ENCODE measurements at places on chromosomes 2 and 18. TPM values are rescaled to one million over a fixed set of nuclear protein-coding genes. Genes with fewer than 3 reads are reported as not detected.
A peak's percentile ranks its signal among the peaks of the same experiment; 100 is the strongest.

Gene LAMA3
- 0.07 TPM for total RNA-seq

GRCh38 chr2:192500550-192501200 lies 305.9 kb upstream of the TMEFF2 start:
- no peaks in the 10 kb centered on the region for H3K36me3 ChIP-seq
- H3K4me3 ChIP-seq, result no peak overlapping the region
- no peaks in the 10 kb centered on the region for H3K27me3 ChIP-seq
- peaks cover 6% of the 10 kb centered on the region for H3K4me1 ChIP-seq

DNA sequence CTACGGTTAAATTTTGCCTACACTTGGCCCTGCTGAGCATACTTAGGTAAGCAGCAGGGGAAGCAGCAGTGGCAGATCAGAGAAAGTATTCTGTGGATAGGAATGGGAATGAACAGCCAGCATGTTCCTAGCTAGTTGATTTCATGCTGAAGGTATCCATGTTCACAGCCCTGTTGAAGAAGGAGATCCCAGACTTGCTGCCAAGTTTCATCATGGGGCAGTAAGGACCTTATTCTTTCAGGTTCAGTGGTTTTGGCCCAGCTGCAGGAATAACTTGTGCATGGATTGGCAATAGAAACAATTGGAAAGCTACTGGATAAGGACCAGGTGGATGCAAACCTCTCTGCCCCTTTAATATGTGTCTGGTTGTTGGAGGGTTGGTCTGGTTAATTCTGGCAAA lies 98.2 kb upstream of the TMEM178A start:
- H3K27ac ChIP-seq, result no peak overlapping the region
- no peak for DNase-seq
- H3K27me3 ChIP-seq, result no peaks in the 10 kb centered on the region
- H3K4me1 ChIP-seq, result no peaks in the 10 kb centered on the region
- peaks cover 3% of the 10 kb centered on the region for H3K36me3 ChIP-seq
- H3K4me3 ChIP-seq, result no peak overlapping the region

- H3K27me3 ChIP-seq, result no peaks in the 10 kb centered on the region
- DNase-seq, result no peak
- H3K27ac ChIP-seq, result no peak overlapping the region
- peaks cover 36% of the 10 kb centered on the region for H3K36me3 ChIP-seq
- peaks cover 45% of the 10 kb centered on the region for H3K4me1 ChIP-seq
These were observed 35.5 kb downstream of the ACVR1 start for GRCh38 chr2:157840568-157841156.

DNA sequence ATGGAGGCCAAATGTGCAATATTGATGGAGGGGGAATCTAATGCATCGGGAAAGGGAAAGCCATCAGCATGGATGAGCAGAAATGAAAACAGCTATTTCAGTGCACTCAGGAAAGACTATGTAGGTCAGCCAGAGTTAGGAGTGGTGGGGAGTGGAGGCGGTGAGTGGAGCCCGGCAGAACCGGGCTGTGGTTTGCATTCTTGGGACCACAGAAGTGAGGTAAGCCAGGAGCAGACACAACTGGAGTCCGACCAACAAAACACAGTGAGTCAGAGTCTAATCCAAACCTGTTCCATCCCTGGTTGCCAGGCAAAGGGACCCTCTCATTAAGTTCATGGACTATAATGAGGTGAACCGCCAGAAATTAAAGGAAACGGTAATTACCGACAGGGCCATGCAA lies 61.1 kb upstream of the RAB12 start:
- H3K27me3 ChIP-seq, result peaks cover 7% of the 10 kb centered on the region
- H3K4me3 ChIP-seq, result no peak overlapping the region
- H3K4me1 ChIP-seq, result no peaks in the 10 kb centered on the region

DNA sequence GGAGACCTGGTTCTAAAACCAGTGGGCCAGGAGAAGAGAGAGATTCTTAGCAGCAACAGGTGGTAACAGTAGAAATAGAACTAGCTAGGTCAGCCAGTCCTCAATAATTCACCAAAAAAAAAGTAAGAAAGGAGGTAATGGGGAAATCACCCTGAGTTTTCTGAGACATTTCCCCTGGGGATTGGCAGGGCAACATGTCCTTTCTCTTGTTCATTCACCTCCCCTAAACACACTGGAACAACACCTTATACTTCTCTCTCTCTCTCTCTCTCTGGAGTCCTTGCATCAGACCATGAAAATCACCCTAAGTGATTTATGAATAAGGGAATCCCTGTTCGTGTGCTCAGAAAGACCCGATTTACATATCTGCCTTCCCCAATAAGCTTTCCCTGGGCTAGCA lies 64.8 kb downstream of the COX7A2L start:
- H3K4me1 ChIP-seq, result peaks cover 54% of the 10 kb centered on the region
- H3K36me3 ChIP-seq, result peaks cover 61% of the 10 kb centered on the region
- no peak for DNase-seq
- peak overlapping the region; percentile 52 for H3K27ac ChIP-seq
- H3K4me3 ChIP-seq, result no peak overlapping the region

Gene HRH4
- total RNA-seq, result 0.26 TPM

Gene CCDC148
- total RNA-seq, result 0.23 TPM

Gene DSG2
- 1.1 TPM for total RNA-seq

- peaks cover 5% of the 10 kb centered on the region for H3K27me3 ChIP-seq
- H3K27ac ChIP-seq, result no peak overlapping the region
- no peak for DNase-seq
- no peaks in the 10 kb centered on the region for H3K4me1 ChIP-seq
- no peaks in the 10 kb centered on the region for H3K36me3 ChIP-seq
These were observed 286.5 kb upstream of the SLC14A2 start for GRCh38 chr18:45328811-45329210.

DNA sequence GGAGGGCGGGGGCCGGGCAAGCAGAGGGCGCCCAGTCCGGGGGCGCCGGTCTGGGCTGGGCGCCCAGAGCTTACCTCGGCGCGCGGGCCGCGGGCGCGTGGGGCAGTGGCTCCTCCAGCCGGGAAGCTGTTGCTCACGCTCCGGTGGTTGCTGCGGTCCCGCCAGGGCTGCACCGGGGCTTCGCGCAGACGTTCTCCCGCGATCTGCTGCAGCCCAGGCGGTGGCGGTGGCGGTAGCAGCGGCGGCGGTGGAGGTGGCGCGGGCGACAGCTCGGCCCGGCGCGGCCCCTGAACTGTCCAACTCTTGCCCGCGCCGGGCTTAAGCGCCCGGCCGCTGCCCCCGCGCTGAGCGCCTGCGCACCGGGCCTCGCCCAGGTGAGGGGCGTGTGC lies 391 bp downstream of the ZNF385B start:
- no peak overlapping the region for H3K27ac ChIP-seq
- H3K4me1 ChIP-seq, result peaks cover 10% of the 10 kb centered on the region
- peak; percentile 27 for DNase-seq
- H3K27me3 ChIP-seq, result peaks cover 56% of the 10 kb centered on the region
- H3K4me3 ChIP-seq, result no peak overlapping the region

- DNase-seq, result no peak
- no peaks in the 10 kb centered on the region for H3K36me3 ChIP-seq
- H3K27me3 ChIP-seq, result no peaks in the 10 kb centered on the region
- H3K27ac ChIP-seq, result no peak overlapping the region
These were observed 385.2 kb upstream of the PIK3C3 start for GRCh38 chr18:41569867-41570266.

Gene AGXT
- not detected for total RNA-seq

Gene TEX44
- not detected for total RNA-seq

Measured in activated CD4-positive, alpha-beta T cell treated with anti-CD3 and anti-CD28 coated beads for 36 hours (primary cell).